DMS53 (cell line): ENCODE measurements at places on chromosomes 2 and 18.

DNA sequence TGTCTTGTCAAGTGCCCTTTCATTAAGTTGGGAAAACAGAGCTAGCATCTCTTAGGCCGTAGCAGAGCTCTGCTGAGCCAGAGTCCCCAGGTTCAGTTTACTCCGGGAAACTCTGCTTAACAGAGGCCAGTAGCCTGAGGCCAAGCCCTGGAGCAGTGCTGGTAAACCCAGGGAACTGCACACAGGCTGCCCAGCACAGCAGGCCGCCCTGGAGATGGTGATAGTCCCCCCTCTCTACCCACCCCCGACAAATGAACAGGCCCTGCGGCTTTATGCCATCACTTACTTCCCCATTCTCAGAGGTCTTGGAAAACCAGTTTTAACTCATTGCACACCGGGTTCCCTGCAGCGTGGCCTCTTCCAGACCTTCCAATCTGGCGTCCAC is 3.5 kb downstream of the CNNM4 start:
- DNase-seq = peak; percentile 48

GRCh38 chr2:213691351-213691750 is 407.1 kb downstream of the SPAG16 start:
- no peak for DNase-seq

- DNase-seq = no peak
Observed at GRCh38 chr2:236628981-236629605, 59.5 kb downstream of the ACKR3 start.

DNA sequence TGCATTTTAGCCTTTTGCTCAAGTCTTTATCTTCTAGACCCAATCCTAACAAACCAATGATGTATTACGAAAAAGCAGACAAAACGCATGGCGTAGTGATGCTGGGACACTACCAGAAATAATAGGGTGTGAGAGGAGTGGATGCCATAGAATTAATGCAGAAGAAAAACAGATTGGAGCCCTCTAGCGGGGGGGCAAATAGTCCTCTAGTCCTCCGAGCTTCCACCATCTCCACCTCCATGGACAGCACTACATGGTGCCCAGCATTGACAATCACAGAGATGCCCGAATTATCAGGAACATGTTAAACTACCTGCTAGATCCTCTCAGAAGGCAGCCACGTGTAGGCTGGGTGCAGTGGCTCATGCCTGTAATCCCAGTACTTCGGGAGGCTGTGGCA is 15.4 kb upstream of the ROCK2 start:
- DNase-seq = no peak

DNA sequence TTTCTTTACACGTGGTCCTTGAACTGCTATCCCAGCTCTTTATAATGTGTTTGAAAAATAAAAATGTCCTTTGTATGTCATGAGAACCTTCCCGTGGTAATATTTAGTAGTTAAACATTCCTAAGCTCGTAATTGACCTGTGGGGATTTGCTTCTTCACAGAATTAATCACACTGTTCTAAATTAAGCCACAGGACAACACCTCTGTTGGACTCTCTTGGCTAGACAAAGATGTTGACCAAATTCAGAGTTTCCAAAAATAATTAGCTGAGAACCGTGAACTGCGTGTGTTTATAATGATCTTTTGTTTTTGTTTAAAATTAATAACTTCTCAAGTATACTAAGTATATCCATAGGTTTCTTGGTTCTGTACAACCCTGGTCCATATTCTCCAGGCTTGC is 146.1 kb downstream of the GBX2 start:
- DNase-seq = no peak

GRCh38 chr18:66641056-66641455 is 37.2 kb upstream of the CDH19 start:
- DNase-seq = no peak

DNA sequence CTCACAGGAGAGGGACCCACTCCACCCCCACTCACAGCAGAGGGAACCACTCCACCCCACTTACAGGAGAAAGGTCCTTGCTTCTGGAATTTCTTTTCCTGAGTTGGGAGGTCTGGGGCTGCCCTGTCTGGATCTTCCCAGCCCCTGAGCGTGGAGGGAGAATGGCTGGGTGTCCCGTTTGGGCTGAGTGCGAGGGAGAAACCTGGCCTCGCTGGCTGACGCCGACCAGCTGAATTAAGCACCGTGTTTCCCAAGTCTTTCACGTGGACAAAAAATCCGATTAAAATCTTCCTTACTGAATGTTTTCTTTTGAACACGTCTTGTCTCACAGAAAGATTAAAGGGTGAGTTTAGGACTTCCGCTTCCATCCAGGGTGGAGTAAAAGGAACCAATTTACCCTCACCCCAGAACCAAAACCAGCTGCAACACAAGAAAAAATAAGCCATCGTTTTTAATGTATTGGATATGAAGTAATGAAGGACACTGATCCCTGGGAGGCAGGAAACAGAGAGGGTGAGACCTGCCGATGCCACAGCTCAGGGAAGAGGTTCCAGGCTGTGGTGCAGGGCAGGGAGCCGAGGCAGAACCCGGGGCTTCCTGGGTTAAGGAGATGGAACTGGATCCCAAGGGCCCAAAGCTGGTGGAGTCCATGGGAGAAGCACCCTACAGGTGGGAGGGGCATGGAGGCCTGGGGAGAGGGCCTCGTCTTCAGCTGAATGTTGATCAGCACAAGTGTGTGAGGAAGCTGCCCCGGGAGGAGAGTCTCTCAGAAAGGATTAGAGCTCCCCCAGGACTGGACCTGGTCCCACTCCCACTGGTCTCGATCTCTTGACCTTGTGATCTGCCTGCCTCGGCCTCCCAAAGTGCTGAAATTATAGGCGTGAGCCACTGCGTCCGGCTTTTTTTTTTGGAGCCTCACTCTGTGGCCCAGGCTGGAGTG is 60.3 kb downstream of the RTP5 start:
- no peak for DNase-seq

- peak; percentile 91 for DNase-seq
Observed at GRCh38 chr2:201642086-201642578, 1.2 kb downstream of the TMEM237 start.

GRCh38 chr2:127310980-127311379 is 17.0 kb upstream of the ERCC3 start:
- DNase-seq = no peak

- DNase-seq = no peak
Observed at GRCh38 chr2:173358616-173359015, 3.9 kb downstream of the CDCA7 start.

DNA sequence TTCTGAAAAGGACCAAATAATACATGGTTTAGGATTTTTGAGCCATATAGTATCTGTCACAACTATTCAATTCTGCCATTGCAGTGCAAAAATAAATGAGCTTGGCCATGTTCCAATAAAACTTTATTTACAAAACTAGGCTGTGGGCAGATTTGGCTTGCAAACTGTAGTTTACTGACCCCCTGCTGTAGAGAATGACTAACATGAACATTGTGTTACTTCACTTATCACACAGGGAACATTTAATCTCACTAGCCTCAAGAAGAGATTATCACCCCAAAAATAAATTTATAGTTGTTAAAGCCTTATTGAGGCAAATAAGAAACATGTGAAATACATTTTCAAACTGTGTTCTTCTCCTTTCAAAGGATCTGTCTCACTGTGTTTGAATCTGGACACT is 766.2 kb downstream of the MBD2 start:
- no peak for DNase-seq

- no peak for DNase-seq
Observed at GRCh38 chr18:22831441-22831904, 101.7 kb upstream of the RBBP8 start.

- peak; percentile 34 for DNase-seq
Observed at GRCh38 chr2:116879650-116880160, 934.8 kb upstream of the DDX18 start.

GRCh38 chr2:71223767-71224333 is 3.1 kb downstream of the PAIP2B start:
- peak; percentile 92 for DNase-seq

- DNase-seq = no peak
Observed at GRCh38 chr2:212330263-212330662, 208.3 kb downstream of the ERBB4 start.

DNA sequence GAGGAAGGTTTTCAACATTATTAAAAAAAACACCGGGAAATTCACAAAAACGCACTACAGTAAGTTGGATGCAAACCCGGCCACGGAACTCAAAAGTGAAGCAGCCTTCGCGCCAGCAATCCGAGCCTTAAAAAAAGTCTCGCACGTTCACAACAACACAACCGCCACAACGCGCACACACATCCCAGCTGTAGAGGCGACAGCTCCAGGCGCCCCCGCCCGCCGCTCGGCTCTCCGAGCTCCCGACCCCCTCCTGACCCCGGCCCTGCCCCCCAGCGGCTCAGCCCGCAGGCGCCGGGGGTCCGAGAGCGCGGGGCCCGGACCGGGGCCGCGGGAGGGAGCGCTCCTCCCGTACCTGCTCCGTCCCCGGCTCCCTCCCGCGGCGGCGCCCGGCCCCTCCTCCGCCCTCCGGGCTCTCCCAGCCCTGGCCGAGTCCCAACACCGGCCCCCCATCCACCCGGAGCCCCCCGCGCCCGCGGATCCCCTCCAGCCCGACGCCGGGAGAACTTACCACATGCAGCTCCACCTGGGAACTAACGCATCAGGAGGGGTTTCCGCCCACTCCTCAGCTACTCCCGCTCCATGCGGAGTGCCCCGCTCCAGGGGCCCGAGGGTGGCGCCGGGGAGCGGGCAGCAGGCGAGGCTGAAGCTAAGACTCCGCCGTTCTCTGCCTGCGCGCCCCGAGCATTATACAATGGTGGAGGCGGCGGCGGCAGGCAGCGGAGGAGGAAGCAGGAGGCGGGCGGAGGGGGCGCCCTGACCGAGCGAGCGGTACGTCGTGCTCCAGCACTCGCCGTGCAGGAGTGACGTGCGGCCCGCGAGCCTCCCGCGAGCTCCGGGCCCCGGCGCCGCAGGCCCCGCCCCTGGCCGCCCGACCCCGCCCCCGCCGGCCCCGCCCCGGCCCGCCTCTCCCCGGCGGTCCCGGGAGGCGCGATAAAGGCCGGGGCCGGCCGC is at the start of gene SERTAD2:
SERTAD2 (minus strand) TSS at position 805 of the 954 bp plus-strand sequence. CDS start 17,042 bp downstream, outside the sequence.
- peak; percentile 95 for DNase-seq

- no peak for DNase-seq
Observed at GRCh38 chr2:235068701-235069100, 116.9 kb downstream of the SH3BP4 start.

GRCh38 chr2:189287982-189288521 is 108.5 kb upstream of the COL5A2 start:
- peak; percentile 75 for DNase-seq

- DNase-seq = no peak
Observed at GRCh38 chr2:20516646-20517341, 69.9 kb downstream of the RHOB start.

GRCh38 chr2:130334026-130334425 is 8.7 kb upstream of the IMP4 start:
- DNase-seq = no peak

DNA sequence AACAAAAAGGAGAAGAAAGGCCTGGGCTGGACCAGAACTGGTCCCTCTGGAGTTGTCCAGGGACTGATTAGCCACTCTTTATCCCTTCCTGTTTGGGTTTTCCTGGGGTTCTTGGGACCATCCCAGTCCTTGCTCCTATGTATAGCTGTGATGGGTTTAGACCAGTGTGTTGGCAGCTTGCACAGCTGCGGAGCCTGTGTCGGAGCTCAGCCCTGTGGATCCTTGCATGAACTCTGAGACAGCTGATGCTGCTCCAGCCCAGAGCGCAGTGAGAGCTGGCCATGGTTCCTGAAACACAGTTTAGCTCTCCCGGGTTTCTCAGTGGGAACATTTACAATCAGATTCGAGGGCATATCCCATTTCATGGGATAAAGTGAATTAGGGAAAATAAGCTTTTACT is 16.9 kb downstream of the IMPA2 start:
- DNase-seq = no peak

DNA sequence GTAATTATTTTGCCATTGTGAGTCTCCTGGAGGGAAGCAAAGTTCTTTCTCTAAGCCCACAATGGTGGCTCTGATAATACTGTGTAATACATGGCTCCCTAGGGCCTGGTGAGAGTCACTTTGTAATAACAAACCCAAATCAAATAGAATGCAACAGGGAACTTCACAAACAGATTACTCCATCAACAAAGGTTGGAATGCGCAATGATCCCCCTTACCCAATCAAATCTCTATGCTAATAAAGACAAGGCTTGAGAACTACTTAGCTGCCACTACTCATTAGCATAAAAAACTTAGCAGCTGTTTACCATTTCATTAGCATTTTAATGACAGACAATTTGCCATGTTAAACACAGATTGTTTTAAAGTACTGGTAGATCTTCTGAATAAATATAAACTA is 285.6 kb upstream of the SESTD1 start:
- DNase-seq = no peak

DNA sequence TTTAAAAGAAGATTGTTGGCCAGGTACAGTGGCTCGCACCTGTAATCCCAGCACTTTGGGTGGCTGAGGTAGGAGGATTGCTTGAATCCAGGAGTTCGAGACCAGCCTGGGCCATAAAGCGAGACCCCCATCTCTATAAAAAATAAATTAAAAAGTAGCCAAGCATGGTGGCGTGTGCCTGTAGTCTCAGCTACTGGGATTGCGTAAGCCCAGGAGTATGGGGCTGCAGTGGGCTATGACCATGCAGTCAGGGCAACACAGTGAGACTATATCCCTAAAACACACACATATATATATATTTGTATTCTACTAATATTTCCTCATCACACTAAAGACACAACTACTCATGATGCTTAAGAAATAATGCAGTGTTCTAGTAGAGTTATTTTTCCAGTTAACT is 7.1 kb downstream of the HDHD2 start:
- no peak for DNase-seq

GRCh38 chr2:53353135-53354114 is 414.2 kb upstream of the CHAC2 start:
- DNase-seq = peak; percentile 12

GRCh38 chr18:64438178-64438577 is 289.3 kb upstream of the LINC00305 start:
- no peak for DNase-seq

DNA sequence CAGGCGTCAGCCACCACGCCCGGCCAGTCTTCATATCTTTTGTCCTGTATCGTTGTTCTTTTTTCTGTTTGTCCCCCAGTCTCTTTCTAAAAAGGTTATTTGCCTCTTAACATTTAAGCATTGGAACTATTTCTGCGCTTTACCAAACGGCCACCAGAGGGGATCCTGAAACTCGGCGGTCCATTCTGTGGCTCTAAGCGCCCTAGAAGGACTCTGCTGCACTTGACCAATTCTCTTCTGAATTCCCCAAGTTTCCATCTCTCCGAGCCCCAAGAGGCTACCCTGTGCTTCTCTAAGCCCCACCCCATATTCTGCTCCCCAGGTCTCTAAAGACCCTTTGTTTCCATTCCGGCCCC is 33.1 kb upstream of the REG3G start:
- peak; percentile 78 for DNase-seq

- DNase-seq = no peak
Observed at GRCh38 chr2:105894327-105894944, 149.7 kb downstream of the NCK2 start.

- no peak for DNase-seq
Observed at GRCh38 chr2:38973266-38973665, 83.6 kb downstream of the ARHGEF33 start.

DNA sequence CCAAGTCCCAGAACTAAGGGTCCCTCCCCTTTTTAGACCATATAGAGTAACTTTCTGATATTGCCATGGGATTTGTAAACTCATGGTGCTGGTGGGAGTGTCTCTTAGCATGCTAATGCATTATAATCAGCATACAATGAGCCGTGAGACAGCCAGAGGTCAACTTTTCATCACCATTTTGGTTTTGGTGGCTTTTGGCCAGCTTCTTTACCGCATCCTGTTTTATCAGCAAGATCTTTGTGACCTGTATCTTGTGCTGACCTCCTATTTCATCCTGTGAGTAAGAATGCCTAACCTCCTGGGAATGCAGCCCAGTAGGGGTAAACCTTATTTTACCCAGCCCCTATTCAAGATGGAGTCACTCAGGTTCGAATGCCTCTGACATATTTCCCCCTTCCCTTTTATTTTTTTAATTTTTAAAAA is 148.2 kb downstream of the PHLPP1 start:
- DNase-seq = no peak
